ENCODE measurements at places on chromosomes 4 and X. TPM values are rescaled to one million over a fixed set of nuclear protein-coding genes. Genes with fewer than 3 reads are reported as not detected.

VSIG1 gene
- total RNA-seq, result 0.64 TPM

KLHL4 gene
- total RNA-seq, result 4.9 TPM

JADE1 gene
- 35.6 TPM for total RNA-seq

MAGEC3 gene
- total RNA-seq, result not detected

ASB12 gene
- 5.5 TPM for total RNA-seq

NKX1-1 gene
- total RNA-seq, result not detected

TEC gene
- total RNA-seq, result 2.8 TPM

FRMD7 gene
- 1.1 TPM for total RNA-seq

SPANXD gene
- total RNA-seq, result not detected

RASGEF1B gene
- total RNA-seq, result 29.2 TPM

FGFR3 gene
- 97.0 TPM for total RNA-seq

ADAM29 gene
- total RNA-seq, result not detected

IQCM gene
- total RNA-seq, result not detected

CLDN2 gene
- total RNA-seq, result 16.3 TPM

EDNRA gene
- 56.5 TPM for total RNA-seq

FGF5 gene
- not detected for total RNA-seq

C4orf50 gene
- 0.06 TPM for total RNA-seq

NAT8L gene
- total RNA-seq, result 5.4 TPM

TASL gene
- 2.2 TPM for total RNA-seq
